ENCODE measurements at places on chromosomes 3 and 15.

GRCh38 chr15:39406485-39406884 lies 174.4 kb upstream of the THBS1 start:
- DNase-seq = no peak

- no peak for DNase-seq
These were observed 63.7 kb upstream of the MRPS22 start for GRCh38 chr3:139280027-139280671.

DNA sequence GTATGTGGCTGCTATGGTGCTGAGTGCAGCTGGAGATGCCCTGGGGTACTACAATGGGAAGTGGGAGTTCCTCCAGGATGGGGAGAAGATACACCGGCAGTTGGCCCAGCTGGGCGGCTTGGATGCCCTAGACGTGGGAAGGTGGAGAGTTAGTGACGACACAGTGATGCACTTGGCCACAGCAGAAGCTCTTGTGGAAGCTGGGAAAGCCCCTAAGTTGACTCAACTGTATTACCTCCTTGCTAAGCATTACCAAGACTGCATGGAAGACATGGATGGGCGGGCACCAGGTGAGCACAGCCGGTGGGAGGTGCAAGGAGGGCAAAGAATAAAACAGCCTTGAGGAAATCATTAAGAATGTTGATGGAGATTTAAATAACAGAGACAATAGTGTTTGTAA lies 2.9 kb downstream of the ADPRH start:
- no peak for DNase-seq

- DNase-seq = no peak
These were observed 147.4 kb downstream of the TJP1 start for GRCh38 chr15:29674661-29675533.

DNA sequence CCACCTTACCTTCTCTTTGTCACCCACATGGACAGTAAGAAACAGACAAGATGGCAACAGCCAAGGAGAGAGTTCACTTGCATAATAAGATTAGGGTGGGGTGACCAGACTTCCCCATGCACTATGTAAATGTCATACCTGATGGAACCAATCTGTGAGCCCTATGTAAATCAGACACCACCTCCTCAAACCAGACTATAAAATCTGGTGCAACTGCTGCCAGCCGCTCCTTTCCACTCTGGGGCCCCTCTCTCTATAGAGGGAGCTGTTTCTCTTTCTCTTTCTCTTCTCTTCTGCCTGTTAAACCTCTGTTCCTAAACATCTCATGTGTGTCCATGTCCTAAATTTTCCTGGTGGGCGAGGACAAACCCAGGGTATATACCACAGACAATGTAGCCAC lies 405.5 kb upstream of the CNTN4 start:
- DNase-seq = no peak

DNA sequence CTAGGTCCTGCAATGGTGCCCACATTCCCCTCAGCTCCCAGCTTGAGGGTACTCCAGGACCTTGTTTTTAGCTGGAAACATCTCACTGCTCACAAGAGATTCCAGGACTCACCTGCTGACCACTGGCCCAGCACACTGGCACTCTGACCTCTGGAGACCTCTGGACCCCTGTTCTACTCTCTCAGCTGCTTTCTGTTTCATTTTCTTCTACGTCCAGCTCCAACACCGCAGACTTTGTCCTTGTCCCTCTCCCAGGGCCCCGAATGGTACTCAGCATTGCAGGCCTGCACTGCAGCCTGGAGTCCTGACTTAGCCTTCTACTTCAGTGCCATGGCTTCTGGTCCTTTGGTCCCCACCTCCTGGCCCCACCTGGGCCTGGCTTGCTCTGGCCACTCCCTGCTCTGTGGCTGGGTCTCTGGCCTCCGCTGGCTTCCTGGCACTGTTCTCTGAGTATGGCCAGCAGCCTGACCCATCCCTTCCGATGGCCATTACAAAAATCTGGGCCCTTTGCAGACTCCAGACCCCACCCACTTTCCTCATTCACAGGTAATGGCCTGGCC lies 27.9 kb downstream of the KY start:
- no peak for DNase-seq

- no peak for DNase-seq
These were observed 310.8 kb downstream of the PTPRG start for GRCh38 chr3:61872077-61872706.

All from activated CD8-positive, alpha-beta memory T cell treated with anti-CD3 and anti-CD28 coated beads for 4 hours (primary cell).